ENCODE measurements at places on chromosomes 11 and 22. TPM values are rescaled to one million over a fixed set of nuclear protein-coding genes. Genes with fewer than 3 reads are reported as not detected.

Gene SLC16A8
- not detected for total RNA-seq

Gene KRTAP5-7
- not detected for total RNA-seq

Gene SSTR3
- not detected for total RNA-seq

Gene TRPM5
- total RNA-seq: 0.07 TPM

Gene PGA4
- not detected for total RNA-seq

- no peak for DNase-seq
These were observed 76.0 kb downstream of the MRTFA start for GRCh38 chr22:40560551-40560950.

DNA sequence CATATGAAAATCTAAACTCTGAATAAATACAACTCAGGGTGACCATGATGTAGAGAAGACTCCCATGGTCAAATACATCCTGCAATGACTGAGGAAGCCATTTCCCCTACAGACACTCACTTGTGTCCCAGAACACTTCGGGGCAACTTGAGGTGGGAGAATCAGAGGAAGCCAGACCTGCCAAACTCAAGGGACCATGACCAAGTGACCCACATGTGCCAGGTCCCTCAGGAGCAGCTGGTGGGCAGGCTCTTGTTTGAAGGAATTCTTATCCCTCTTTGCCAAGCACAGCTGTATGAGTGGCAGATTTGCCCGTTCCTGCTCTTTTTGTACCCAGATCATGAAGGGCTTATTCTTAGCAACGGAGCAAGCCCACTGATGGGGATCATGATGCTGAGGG is 17.8 kb downstream of the SPATA19 start:
- no peak for DNase-seq

GRCh38 chr11:57180081-57180561 is 1.6 kb upstream of the LRRC55 start:
- DNase-seq: no peak

DNA sequence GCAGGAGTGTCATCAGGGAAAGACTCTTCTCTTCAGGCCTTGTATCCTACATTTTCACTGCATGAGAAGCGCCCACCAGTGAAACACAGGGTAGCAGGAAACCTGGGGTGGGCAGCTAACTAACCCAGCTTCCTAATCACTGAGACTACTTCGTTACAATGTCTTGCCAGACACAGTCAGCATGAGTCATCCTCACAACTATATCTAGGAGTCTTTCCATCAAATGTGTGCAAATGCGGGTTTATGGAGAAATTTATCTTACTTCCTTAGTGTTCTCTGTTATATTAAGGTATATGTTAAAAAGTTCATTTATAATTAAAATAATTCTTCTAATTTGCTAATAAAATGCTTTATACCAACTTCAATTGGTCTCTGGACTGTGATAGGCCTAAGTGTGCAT is 79.9 kb upstream of the RAB1B start:
- no peak for DNase-seq

DNA sequence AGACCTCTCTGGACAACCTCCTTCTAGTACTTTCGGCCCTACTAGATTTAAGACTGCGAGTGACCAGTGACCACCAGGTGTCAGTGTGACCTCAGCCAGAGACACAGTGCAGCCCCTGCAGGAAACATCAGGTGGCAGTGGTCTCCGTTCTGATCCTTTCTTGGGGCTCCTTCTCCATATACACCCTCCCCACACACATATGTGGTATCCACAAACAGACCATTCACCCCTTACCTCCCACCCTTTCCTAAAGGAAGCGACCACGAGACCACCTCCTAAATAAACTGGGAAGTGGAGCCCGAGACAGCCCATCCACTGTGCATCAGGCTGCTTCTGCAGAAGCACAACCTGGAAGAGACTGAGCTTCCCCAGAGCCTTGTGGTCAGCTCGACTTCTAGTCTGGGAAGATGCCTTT is 38.5 kb upstream of the CYP2D6 start:
- peak; percentile 56 for DNase-seq

DNA sequence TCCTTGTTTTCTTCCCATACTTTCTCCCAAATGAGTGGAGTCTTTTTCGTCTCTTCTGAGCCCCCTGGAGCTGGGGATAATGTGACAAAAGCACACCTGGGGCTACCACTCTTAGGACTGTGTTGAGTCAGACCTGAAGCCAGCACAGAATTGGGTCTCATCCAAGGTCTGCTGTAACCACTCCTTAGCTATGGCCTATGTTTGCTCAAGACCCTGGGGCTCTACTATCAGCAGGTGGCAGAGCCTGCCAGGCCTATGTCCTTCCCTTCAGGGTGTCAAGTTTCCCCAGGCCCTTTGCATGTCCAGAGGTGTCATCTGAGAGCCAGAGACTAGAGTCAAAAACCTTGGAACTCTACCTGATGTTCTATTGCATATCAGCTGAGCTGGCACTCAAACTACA is 335.7 kb downstream of the DDX10 start:
- no peak for DNase-seq

GRCh38 chr11:26553182-26553581 is 18.9 kb downstream of the MUC15 start:
- no peak for DNase-seq

GRCh38 chr22:42871146-42872050 is 14.3 kb upstream of the ARFGAP3 start:
- DNase-seq: no peak

GRCh38 chr11:66183494-66184048 is 84.9 kb upstream of the RAB1B start:
- no peak for DNase-seq

DNA sequence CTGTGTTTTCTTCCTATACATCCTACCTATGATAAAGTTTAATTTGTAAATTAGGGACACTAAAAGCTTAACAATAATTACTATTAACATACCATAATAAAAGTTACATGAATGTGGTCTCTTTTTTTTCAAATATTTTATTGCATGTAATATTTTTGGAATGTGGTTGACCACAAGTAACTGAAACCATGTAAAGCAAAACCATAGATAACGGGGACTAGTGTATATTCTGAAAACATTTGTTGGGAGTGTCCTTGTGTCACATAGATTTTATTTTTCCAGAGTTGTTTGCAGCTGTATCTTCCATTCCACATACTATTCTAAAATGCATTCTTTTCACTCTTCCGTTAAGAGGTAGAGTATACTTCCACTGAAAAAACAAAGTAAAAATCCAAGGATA is 200.4 kb downstream of the KIF18A start:
- DNase-seq: no peak

DNA sequence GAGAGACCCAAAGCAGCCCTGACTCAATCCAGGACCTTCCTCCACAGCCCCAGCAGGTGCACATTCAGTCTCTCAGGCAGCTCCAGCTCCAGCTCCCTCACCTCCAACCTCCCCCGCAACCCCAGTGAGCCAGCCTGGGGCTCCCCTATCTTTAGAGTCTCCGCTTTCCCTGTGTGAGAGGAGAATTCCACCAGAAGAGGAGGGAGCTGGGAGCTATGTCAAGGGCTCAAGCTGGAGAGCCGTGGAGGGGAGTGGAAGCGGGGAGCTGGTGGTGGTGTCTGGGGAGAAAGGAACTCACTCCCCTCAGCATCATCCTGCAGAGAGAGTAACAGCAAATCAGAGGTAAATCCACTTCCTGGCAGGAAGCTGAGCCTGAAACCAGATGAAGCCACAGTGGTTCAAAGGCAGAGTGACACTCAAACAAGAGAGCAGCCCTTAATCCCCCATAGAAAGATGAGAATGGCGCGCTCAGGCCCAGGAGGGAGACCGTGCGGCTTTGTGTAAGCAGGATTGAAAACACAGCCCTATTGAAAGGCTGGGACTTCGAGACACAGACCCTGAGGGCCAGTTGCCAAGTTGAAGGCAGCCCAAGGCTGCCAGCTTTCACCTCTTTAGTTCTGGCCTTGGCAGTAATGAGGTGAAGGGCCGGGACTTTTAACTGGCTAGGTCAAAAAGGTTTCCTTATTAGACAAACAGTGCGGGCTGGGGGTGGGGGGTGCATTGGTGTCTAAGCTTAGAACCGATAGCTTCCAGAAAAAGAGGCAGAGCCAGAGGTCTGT is 21.4 kb upstream of the CDON start:
- no peak for DNase-seq

DNA sequence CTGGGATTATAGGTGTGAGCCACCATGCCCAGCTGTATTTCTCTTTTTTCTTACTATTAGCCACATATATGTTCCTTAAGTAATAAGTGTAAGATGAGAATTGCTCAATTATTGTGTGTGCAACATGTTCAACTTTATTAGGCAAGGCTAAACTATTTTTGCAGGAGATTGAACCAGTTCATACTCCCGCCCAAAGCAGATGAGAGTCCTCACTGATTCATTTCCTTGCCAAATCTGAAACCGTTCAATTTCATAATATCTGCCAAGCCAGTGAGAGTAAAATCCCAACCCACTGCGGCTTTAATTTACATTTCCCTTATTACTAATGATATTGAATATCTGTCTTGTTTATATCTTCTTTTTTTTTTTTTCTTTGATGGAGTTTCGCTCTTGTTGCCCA is 48.4 kb downstream of the KCNJ4 start:
- DNase-seq: no peak

DNA sequence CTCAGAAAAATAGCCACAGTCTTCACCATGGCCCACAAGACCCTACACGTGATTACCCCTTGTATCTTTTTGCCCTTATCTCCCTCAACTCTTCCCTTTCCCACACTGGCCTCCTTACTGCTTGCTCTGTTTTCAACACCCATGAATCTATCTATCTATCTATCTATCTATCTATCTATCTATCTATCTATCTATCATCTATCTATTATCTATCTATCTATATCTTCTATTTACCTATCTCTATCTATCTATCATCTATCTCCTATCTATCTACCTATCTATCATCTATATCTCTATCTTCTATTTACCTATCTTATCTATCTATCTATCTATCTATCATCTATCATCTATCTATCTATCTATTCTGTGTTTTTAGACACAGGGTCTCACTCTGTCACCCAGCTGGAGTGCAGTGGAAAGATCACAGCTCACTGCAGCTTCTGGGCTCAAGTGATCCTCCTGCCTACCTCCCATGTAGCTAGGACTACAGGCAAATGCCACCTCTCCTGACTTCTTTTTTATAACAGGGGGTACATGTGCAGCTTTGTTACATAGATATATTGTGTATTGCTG is 54.2 kb downstream of the CNTF start:
- no peak for DNase-seq

GRCh38 chr22:39594411-39594810 is 23.9 kb downstream of the CACNA1I start:
- no peak for DNase-seq

All from HCT116 (cell line).